ENCODE measurements at places on chromosomes 4 and X.

DNA sequence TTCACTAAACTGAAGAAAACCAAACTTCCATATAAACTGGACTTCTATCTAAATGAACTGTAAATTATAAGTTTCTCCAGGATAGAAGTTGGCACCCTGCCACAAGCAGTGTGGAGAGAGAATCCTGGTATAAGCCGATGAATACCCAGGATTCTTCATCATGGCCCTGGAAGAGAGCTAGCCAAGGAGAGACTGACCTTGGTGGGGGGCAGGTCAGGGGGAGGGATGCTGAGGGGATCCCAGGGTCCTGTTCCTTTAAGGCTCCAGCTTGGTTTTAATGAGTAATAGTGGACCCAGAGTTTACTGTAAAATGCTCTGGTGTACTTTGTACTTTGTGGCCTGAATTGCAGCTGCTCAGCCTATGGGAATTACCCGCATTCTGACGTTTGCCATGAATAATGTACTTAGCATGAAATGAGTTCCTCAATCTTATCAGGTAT is 16.9 kb downstream of the RASSF6 start:
- no peak for DNase-seq

DNA sequence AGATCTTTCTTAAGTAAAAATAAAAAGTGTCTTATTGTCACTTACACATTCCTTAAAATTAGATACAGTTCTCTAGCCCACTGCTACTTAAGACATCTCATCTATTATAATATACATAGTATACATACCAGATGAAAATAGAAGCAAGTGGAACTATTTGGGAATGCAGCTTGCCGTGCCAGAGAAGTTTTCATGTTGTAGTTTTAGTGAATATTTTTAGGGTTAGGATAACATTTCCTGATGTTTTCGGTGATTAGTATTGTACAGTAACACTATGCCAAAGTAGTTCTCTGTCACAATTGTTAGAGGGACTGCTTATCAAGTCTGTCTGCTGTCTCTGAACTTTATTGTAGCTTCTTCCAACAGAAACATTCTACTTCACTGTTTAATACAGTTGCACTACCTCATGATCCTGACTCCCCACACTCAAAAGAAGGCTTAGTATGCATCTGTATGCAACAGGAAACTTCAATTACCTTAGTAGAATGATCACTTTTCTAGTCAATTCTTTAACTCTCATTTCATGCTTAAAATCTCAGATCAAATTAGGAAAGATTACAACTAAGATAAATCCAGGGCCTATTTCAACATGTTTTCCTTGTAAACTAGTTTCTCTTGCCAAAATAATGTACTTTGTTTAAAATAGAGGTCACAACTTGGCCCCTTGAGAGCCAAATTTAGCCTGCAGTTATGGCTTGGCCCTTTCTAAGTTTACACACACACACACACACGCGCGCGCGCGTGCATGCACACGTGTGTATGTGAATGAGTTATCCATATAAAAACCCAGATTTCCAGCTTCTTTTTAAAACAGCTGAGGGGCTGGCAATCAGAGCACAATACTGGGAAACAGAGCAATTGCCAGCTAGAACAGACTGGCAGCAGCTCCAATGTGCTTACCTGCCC is 42.3 kb upstream of the SRPX start:
- DNase-seq = no peak

GRCh38 chr4:33739884-33740632 is 2504.3 kb downstream of the ARAP2 start:
- DNase-seq = no peak

GRCh38 chr4:118814058-118814457 is 21.9 kb downstream of the SEC24D start:
- no peak for DNase-seq

DNA sequence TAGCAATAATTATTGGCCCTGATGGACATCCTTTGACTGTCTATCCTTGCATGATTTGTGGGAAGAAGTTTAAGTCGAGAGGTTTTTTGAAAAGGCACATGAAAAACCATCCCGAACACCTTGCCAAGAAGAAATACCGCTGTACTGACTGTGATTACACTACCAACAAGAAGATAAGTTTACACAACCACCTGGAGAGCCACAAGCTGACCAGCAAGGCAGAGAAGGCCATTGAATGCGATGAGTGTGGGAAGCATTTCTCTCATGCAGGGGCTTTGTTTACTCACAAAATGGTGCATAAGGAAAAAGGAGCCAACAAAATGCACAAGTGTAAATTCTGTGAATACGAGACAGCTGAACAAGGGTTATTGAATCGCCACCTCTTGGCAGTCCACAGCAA is 60.7 kb downstream of the ZFX start:
- no peak for DNase-seq

DNA sequence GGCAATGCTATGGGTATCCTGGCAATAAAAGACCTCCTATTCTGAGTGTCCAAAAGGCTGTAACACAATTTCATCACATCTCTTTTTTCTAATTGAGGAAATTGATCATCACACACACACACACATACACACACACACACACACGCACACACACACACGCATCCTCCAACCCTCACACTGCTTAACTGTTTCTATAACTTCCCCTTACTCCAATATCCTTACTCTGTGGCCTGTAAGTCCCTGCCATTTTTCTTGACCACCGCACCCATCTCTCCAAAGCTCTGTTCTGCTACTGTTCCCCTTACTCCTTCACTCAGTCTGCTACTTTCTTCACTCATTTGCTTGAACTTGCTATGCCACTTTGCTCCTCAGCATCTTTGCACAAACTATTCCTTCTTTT is 115.6 kb downstream of the AMELX start:
- no peak for DNase-seq

DNA sequence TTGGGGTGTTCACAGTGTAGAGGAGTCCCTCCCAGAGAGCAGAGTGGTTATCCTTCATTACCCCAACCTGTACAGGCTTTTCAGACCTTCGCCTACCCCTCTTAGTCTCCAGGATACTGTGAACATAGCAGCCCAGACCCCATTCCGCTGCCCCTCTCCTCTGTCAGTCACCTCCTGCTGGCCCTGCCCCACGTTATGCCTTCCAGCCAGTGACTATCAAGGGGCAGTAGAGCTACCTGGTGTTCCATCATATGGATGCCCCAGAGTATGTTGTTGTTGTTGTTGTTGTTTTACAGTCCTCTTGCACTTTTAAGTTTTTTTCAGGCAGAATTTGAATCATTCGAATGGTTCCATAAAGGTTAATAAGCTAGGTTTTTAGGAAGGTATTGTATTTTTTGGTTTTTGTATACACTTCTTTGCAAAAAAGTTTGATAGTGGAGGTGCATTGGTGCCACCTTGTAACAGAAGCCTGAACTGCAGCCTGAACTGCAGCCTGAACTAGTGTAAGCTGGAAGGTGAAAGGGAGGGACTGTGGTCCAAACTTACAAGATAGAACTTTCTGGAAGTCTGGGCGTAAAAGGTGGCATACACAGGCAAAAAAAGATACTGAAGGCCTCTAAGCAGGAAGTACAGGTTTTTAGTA is 101.4 kb upstream of the RAB40AL start:
- DNase-seq = no peak

GRCh38 chr4:53889326-53890055 is 174.9 kb downstream of the CHIC2 start:
- no peak for DNase-seq

- DNase-seq = no peak
Observed at GRCh38 chr4:77952457-77952856, 89.8 kb downstream of the MRPL1 start.

DNA sequence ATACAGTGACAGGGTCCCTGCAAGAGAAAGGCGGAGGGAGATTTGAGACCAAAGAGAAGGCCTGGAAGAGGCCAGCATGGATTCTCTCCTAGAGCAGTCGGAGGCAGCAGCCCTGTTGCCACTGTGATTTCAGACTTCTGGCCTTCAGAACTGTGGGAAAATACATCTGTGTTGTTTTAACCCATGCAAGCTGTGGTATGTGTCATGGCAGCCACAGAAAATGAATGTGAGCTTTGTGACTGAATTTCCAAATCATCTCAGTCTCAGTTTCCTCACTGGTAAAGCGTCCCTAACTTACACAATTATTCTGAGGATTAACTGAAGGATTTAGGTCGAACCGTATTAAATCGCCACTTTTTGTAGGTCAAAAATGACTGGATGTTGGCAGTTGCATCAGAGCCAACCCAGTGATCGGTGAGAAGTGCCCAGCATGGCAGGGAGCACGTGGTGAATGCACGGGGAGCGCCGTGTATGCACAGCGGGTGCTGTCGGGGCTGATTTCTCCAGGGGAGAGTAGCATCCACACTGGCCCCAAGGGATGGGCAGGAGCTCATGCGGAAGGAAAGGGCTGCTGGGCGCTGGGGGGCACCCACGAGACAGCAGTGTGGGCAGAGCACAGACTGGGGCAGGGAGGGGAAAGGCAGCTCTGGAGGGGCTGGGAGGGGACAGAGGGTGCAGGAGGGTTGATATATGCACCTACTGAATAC is 23.8 kb upstream of the NSG1 start:
- no peak for DNase-seq

- DNase-seq = no peak
Observed at GRCh38 chr4:53914313-53915016, 149.9 kb downstream of the CHIC2 start.

DNA sequence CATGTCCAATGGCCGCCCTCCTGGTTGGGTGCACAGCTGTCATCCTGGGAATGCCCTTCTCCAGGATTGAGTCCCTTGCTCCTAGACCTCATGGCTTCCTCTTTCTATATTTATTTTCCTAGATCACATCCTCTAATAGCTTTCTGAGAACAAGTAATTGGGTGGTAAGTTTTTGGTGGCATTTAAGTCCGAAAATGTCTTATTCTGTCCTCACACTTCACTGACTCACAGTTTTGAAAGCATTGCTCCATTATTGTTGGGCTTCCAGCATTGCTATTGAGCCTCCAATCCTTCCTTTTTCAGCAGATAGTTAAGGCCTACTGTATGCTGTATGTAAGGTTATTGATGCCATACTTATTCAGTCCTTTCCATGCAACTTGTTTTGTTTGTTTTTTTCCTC is 25.9 kb downstream of the PGM2 start:
- no peak for DNase-seq

DNA sequence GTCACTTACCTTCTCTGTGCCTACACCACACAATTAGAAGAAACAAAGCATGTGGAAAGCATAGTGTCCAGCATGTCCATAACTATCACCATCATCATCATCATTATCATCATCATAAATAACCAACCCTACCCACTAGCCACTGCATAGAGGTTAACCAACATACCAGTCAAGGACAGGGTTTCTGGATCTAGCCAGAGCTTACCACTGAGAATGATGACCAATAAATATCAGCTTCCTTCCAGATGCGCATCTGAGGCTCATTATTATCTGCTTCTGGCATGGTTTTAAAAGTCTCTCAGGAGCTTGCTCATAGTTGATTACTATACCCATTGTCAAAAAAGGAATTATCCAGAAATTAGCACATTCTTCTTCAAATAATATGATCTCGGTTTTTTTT is 25.5 kb upstream of the MYOZ2 start:
- no peak for DNase-seq

DNA sequence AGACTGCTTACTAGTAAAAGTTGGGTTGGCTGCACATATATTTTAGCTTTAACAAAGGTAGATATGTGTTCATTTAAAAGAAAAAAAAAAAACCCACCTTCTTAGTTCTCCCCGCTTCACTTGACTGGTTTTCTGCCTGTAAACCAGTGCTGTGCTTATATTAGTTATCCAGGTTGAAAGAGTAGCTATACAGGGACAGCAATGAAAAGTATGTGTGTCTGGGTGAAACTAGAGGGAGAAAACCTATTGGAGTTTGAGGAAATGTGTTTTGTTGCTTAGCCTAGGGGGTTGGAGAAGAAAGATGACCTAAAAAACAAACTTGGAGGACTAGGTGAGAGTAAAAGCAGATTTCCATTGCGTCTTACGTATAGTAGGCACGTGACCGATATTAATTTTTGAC is 4.5 kb downstream of the JADE1 start:
- DNase-seq = no peak

DNA sequence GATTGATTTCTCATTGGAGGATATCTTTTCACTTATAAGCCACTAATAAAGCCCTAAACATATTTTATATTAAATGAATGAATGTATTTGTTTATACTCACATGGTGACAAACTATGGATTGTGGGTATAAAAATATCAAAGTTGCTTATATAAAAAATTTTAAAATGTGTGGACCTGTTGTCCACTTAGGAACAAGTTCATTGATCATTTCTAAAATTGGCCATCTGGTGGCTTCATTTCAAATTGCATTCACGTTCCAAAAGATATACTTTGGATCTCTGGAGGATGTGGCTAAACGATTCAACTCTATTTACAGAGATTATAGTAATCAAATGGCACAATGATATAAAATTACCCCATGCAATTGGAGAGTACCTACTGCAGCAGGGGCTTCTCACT is 32.5 kb downstream of the FSTL5 start:
- DNase-seq = no peak

DNA sequence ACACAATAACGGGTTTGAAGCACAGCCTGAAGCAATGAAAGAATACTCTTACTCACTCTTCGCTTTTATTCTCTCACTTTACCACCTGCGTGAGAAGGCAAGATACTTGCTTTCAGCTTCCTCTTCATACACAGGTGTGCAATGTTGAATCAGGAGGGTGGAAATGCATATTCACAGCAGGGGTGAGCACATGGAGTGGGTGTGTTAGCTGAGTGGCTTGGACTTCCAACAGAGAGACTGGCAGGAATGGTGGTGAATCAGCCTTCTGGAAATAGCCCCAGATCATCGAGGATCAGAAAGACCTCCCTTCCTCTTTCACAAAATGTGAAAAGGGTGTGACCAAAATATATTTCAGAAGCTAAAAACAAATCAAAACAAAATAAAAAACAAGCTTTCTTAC is 521.2 kb downstream of the STIM2 start:
- no peak for DNase-seq

DNA sequence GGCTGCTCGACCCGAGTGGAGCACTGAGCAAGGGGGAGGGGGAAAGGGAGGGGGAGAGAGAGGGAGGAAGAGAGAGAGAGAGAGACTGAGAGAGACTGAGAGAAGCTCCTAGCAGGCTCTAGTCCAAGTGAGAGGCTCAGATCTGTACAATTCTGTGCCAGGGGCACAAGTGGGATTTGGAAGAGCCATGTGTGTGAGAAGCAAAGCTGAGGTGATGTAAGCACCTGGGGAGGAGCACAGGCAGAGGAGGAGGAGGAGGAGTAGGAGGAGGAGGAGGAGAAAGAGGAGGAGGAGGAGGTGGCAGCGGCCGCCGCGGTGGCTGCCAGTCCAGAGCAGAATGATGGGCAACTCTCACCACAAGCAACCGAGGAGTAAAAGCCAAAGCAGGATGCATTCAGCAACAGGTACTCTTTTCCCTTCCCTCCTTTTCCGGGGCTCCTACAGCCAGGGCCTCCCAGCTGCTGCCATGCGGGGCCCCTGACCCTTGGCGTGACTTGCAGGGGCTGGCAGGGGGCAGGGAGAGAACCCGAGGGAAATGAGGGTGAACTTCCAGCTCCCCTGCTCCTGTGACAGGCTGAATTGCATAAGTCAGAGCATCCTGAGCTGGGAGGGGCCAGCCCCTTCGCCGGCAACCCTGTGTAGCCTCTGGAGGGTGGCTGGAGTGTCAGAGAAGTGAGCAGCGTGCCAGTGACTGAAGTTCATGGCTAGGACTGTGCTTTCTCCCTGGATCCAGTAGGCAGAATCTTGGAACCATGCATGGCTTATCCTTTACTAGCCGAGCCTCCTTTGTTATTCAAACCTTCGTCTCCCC is 62.2 kb downstream of the RTL5 start:
- no peak for DNase-seq

- DNase-seq = no peak
Observed at GRCh38 chr4:4368809-4369580, 17.9 kb upstream of the NSG1 start.

GRCh38 chr4:13365195-13365594 is 118.9 kb downstream of the RAB28 start:
- no peak for DNase-seq
